ENCODE measurements at places on chromosomes 6 and 20.

DNA sequence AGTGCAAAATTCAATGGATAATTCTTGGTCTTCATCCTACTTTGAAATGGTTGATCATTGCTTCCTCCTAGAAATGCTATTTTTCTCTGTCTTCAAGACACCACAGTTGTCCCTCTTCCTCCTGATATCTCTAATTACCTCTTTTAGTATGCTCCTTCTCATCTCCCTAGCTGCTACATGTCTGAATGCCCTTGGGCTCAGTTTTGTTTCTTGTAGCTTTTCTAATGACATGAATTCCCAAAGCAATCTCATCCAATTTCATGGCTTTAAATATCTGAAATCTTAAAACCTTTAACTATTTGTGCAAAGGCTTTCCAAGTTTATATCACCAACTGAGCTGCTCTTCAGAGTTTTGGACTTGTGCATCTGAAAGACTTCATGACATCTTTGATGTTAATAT, 120.2 kb upstream of the RGS17 start:
- DNase-seq: no peak

- DNase-seq: no peak
Measured at GRCh38 chr20:23047738-23048214, 1.7 kb downstream of the THBD start.

- DNase-seq: peak; percentile 25
Measured at GRCh38 chr6:130018744-130019325, 454 bp downstream of the L3MBTL3 start.

DNA sequence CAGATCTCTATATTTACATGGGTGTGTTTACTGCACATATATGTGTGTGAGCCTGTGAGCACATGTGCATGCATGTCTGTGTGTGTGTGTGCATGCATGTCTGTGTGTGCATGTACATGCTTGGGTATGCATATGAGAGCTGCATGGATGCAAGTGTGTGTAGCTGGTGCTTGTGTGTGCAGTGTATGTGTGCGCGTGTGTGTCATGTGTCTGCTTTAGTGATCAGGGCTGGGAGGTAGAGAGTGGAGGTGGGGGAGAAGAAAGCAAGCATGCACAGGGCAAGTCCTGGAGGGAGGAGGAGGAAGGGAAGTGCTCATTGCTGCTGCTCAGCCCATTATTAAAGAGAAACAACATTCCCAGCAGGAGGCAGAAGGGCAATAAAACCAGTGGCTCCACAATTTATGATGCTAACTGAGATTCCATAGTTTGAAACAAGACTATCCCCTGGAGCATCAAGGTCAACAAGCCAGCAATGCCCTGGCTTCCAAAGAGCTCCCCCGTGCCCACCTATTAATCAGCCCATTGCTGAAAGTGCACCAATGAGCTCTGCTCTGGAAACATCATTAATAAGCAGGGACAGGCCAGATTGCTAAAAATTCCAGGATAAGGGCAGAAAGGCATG, 414.0 kb downstream of the MAFB start:
- no peak for DNase-seq

DNA sequence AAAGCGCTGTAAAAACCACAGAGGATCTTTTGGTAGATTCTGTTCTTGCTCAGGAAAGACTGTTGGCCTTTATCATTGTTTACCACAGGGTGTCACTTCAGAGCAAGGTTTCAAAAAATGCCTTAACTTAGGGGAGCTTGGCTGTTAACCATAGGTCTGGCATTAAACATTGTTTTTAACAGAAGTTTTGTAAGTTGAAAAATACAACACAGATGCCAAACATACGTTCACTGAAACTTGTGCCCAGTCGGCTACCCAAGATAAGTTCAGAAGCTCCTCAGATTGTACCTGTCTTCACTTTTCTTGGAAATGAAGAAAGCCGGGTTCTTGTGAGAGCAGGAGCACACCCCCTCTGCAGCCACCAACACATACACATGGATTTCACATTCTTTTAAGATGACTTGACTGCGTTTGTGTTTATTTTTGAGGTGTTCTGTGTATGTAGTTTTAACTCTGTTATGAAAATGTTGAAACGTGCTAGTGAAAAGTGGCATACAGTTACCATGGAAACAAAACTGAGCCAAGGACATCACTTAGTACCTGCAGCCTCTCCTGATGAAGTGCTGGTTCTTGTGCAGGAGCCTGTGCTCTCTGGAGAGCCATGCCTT, 64.9 kb downstream of the SYCP2L start:
- peak; percentile 86 for DNase-seq

GRCh38 chr6:23268348-23268747, 699.0 kb downstream of the HDGFL1 start:
- no peak for DNase-seq

DNA sequence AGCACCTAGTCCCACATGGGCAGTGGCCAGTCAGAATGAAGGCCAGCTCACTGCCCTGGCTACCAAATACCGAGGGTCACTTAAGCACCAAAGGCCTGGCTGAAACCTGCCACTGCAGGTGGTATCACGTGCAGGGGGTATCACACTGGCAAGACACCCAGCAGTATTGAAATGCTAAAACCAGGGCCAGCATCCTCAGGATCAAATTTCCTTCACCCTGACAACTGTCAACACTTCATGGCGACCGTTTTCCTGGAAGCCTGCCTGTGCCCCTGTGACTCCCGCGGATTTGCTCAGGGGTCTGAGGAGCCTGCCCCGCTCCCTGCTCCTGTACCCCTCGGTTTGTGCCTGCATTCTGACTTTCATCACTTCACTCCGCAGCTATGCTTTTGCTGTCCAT, 151.1 kb downstream of the TTLL2 start:
- no peak for DNase-seq

GRCh38 chr6:119148825-119149525, 70.5 kb upstream of the FAM184A start:
- no peak for DNase-seq

DNA sequence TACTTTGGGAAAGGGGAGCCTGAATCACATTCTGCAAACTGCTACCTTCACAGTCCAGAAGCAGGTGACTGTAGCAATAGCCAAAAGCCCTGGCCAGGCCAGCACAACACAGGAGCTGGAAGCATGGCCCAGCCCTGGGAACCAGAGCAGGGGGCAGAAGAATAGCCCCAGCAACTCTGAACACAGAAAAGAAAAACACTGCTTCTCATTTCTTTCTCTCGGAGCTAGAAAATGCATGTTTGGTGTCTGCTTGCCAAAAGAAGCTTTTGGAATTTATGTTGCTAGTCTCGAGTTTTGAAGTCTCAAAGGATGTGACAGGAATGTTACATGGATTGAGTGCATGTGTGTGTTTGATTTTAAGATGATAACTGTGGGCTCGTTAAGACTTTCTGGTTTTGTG, 79.8 kb upstream of the SCAF8 start:
- DNase-seq: peak; percentile 47

- no peak for DNase-seq
Measured at GRCh38 chr6:4817551-4817950, 41.3 kb downstream of the CDYL start.

DNA sequence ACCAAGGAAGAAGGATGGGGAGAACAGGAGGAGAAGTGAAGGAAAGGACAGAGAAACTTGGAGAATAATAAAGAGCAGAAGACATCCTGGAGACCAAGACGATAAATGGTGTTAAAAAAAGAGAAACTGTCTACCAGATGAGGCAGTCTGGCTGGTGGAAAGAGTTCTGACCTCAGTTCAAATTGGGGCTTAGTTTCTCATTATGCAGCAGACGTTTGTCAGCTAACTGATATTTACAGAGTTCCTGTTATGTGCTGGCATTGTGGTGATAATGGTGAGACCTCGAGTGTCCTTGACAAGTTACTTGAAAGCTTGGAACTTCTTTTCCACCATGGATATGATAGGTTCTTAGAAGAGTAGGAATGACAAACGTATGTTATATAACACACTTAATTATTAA, 142.7 kb downstream of the LRRC1 start:
- DNase-seq: no peak

DNA sequence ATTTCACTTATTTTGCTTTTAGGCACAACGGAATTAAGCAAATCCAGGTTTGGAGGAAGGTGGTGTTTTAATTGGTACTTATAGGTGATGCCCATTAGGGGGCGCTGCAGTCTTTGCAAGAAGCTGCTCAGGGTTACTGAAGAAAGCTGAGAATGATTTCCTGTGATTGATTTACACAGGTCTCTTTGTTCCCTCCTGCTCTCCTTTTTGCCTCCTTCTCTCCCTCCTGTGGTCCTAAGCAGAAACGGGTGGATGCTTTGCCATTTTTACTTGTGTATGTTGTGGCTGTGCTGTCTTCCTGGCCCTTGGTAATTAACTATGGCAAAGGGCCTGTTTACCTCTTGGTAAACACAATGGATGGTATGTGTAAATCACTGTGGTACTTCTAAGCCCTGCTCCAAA, 97.8 kb downstream of the ANKS1A start:
- DNase-seq: peak; percentile 95

- DNase-seq: peak; percentile 48
Measured at GRCh38 chr6:90256698-90257485, 39.8 kb downstream of the BACH2 start.

DNA sequence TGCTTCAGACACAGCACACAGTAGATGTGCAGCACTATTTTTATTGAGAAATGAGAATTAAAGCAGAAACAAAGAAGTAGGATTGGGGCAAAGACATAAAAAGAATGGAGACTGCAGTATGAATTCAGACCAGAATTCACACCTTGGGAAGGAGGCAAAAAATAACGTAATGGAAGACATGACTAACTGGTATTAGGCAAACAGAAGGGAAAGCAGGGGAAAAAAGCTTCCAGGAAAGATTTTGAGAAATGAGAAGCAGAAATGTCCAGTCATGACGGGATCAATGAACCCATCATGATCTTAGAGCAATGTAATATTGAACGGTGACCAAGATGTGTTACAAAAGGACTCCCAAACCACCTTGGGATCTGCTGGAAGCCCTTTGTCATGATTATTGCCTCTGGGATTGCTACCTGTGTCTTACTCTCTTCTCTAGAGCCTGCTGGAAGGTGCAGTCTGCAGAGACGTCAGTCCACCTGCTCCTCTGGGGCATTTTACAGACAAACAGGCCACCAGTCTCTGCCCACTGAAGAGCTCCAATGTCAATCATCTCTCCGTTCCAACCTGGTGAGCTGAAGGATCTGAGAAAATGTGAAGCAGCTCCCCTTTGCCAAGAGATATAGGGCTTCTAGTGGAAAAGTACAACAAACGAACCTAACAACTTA, 8.7 kb downstream of the NUDT3 start:
- DNase-seq: no peak

GRCh38 chr20:61761453-61762166, 304.1 kb downstream of the TAF4 start:
- DNase-seq: no peak

DNA sequence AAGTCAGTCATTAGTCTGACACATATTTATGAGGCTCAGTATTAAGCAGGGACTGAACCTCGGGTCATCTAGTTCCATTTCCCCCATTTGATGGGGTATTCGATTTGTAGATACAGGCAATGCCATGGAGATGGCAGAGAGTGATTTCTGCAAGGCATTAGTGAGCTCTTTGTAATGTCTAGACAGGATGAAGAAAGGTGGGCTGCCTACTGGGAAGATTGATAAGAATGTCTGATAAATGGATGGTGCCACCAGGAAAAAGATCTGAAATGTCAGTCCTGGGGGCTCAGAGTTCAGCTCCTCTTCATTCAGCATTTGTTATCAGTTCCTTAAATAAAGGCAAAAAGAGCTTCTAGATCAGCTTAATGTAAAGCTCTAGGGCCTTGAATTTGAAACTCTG, 51.4 kb downstream of the HS3ST5 start:
- no peak for DNase-seq

DNA sequence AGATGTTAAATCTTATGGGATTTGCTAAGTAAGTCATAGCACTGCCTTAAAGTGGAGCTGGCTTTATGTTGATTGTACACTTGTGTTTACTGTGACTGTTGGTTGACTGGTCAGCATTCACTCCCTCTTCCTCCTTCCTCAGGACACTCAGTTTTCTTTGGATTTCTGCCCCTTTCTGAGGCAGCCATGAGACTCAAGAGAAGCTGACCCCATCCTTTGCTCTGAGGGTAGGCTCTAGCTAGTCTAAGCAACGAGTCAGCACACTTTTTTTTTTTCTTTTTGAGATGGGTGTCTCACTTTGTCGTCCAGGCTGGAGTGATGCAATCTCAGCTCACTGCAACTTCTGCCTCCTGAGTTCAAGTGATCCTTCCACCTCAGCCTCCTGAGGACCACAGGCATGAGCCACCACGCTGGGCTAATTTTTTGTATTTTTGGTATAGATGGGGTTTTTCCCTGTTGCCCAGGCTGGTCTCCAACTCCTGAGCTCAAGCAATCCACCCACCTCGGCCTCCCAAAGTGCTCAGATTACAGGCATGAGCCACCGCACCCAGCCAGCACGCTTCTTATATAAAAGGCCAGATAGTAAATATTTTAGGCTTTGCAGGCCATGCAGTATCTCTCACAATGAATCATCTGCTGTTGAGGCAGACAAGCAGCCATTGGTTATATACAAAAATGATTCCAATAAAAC, 191.4 kb downstream of the NFATC2 start:
- DNase-seq: peak; percentile 91

DNA sequence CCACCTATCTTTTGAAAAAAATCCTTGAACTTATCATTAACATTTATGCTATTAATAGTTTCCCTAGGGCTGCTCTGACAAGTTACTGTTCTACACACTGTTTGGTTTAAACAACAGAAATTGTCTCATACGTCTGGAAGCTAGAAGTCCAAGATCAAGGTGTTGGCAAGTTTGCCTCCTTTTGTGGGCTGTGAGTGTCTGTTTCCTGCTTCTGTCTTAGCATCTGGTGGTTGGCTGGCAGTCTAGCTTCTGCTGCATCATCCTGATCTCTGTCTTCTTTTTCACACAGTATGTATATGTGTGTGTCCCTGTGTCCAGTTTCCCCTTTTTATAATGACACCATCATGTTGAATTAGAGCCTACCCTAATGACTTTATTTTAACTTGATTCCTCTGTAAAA, 154.8 kb downstream of the RPS12 start:
- peak; percentile 22 for DNase-seq

Measured in choroid plexus epithelial cell (primary cell).